NCI-H2227 treated with DMSO at 0.1 percent for 48 hours (cell line): ENCODE measurements at places on chromosomes 2 and 18.

DNA sequence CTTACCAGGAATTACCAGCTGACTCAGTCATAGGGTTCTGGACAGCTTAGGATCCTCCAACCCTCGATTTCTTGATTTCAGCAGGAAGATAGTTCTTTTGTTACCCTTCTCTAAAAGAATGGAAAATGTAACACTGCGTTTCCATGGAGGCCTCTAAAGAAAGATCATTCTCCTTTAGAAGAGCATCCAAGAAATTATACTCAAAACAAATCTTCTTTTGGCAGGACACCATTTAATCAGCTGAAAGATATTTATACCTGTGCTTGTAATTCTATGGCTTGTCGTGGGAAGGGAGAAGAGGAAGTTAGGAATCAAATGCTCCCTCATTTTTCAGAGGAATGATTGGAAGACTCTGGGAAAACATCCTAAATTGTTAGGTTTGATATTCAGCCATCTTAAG is 130.5 kb downstream of the RAB3GAP1 start:
- DNase-seq: no peak

DNA sequence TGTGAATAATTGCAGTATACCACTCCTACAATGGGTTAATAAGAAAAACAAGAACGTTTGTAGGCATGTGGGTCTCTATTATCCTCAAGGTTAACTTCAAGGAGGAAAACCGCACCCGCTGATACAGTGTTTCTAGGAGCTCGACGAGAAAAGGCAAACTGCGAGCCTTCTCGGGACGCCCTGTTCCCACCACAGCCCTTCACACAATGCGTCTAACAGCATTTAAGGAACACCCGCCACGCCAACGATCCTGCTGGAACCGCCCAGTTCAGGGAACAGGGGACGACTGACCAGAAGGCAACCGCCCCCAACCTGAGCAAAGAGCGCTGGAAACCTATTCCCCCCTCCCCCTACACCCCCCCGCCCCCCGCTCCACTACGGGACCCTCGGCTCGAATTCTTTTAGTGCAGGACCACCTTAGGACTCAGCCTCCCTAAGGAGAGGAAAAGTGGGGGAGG is 710 bp upstream of the TMSB10 start:
- peak; percentile 76 for DNase-seq

DNA sequence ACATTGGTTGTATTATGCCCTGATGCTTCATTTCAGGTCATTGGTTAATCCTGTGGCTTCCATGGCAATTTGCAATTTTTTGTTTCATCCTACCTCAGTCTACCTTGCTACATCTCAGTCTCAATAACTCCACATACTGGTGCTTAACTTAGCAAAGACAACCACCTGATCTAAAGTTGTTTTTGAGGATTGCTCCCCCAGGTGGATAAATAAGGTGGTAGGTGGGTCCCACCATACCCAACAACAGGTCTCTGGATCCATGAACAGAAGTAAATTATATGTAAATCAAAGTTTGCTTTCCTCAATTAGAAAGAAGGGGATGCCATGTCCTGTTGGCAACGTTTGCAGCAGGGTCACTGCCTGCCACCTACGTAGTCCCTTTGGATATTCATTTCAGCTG is 7.0 kb downstream of the XIRP2 start:
- no peak for DNase-seq

DNA sequence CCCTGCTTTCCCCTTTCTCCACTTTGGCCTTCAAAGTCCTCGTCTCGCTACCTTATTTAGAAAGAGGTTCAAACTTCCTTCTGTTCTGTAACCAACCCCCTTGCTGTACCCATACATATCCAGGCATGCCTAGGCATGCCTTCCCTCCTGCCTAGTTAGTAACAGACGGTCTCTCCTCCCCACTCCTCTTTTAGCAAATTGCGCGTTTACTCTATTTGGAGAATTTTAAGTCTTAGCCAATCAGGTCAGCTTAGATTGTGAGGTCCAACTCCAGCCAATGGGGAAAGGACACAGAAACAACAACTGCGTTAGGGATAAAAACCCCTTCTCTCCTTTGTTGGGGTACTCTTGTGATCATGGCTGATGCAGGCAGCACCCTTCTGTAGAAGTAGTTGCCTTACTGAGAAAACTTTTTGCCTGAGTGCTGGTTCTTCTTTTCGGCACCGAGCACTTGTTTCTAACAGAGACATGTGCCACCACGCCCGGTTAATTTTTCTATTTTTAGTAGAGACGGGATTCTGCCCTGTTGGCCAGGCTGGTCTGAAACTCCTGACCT is 85.9 kb upstream of the FOXI3 start:
- DNase-seq: no peak

- no peak for DNase-seq
These were observed 89.6 kb upstream of the MAP3K20 start for GRCh38 chr2:172986040-172986439.

DNA sequence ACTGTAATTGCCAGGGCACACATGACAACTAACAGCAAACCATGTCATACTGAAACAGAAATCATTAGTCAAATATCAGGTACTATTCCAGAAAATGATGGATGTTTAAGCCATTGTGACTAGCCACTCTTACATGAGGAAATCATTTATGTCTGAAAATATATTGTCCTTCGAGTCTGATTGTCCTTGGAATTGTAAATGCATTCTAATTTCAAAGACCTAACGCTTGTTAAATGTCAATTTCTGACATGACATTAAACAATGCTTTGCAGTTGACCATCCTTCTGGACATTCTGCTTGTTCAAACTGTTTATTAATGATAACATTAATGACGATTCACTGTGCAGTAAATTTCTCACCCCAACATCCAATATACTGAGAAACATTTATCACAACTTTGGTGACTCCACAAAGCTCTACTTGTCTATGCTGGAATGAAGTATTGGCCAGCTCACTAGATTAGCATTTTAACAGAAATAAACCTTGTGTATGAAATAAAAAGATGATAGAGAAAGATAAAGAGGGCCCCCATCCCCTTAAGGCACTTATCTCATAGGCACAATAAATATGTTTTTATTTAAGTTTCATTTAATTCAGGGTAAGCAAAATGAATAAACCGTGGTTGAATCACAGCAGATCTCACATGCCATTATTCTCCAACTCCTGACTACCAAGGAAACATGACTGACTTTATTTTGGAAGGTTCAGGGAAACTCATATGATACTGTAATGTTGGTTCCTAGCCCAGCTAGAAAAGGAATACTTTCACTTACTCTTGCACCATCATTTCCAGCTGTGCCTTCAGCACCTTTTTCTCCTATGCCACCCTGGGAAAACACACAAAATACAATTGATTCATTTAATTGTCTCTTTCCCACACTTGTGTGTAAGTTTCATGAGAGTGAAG is 82.3 kb downstream of the COL3A1 start:
- DNase-seq: no peak

DNA sequence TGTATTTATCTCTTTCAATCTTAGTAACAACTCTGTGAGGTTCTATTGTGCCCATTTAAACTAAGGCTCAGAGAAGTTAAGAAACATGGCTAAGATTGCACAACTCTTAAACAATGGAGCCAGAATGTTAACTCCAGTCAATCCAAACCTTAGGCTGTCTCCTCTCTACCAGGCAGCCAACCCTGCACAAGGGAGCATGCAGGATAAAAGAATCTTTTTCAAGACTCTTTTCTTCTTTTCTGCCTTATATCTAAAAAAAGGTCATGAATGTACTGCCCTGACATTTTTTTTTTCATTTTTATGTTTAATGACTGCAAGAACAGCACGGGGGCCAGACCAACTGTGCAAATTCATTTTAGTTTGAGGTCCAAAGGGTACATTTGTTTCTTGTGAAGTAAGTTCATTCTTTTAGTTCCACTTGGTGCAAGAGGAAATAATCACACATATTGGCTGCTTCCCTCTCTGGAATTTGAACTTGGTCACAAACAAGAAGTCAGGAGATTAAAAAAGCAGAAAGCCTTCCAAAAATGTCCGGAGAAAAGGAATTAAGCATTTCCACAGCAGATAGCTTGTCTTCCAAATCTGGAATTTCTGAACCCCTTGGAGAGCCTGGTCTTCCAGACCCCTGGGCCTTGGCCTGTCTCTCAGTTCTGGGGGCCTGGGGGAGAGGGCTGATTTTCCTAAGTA is 96.0 kb upstream of the RIOK3 start:
- no peak for DNase-seq

DNA sequence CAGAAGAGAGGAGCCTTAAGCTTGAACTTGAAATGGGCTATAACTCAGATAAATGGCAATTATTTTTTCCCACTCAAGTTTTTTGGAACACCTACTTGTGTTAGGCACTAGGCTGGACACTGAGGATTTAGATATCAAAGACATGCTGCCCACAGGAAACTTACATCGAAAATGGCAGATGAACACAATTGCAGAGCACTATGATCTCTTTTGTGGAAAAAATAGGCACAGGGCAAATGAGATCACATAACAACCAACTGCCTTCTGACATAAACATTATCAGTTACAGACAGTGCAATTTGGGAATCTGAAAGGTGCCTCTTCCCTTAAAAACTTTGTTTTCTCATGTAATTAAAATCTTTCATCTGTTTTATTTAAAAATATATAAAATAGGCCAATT is 3.8 kb upstream of the IRS1 start:
- DNase-seq: no peak

DNA sequence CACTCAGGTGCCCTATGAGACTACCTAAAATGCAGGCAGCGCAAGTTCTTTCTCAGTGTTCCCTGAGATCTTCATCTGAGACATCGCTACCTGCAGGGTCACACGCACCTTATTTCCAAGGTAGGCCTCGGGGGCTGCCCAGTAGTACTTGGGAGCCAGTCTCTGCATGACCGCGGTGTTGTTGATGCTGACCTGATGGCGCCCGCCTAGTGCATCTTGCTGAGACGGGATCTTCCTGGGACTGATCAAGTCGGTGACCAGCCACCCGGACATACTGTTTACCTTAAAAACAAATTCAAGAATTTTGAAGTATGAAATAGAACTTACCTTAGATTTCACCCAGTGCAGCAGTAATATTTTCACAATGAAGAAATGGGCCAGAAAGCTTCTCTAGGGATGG is 80.1 kb downstream of the LAMA1 start:
- no peak for DNase-seq

DNA sequence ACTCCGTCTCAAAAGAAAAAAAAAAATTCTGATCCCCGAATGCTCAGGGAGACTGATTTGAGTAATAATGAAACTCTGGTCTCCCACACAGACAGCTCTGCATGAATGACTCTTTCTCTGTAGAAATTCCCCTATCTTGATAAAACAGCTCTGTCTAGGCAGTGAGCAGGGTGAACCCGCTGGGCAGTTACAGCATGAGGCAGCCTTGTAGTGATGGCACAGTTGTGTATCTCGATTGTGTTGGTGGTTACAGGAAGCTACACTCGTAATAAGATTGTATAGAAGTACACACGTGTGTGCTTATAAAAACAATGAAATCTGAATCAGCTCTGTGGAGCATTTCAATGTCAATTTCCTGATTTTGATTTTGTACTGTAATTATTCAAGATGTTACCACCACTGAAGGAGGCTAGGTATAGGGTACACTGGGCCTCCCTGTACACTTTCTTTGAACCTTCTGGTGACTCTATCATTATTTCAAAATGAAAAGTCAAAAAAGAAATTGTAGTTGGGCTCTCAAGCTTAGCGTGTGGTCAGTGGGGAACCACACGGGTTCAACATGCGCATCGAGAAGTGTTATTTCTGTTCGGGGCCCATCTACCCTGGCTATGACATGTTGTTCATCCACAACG is 34.9 kb upstream of the ATP8B1 start:
- no peak for DNase-seq

DNA sequence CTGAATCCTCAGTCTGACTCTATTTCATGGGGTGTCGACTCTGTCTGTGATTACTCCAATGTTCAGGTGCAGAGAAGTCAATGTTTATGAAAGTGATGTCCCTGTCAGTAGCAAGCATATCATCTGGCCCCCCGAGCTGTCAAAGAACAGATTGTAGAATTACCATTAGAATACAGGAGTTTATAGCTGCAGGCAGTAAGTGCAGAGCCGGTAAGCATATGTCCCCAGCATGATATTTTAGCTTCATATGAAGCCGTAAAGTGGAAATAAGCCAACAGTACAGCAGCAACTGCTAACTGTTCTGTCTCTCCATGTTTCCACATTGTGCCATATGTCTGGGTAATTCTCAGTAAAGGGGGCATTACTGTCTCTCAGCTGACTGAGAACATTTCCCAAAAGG is 541.8 kb downstream of the SOX11 start:
- no peak for DNase-seq

GRCh38 chr2:206457188-206457634 is 13.9 kb downstream of the ADAM23 start:
- no peak for DNase-seq

DNA sequence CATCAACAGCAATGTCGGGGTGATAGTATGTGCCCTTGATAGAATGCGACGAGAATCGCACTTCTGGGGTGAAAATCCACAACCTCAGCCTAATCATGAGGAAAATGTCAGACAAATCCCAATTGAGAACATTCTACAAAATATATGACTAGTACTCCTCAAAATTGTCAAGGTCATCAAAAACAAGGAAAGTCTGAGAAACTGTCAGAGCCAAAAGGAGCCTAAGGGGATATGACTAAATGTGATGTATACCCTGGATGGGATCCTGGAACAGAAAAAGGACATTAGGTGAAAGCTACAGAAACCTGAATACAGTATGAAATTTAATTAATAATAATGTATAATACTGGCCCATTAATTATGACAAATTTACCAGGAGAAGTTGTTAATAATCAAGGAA is 7.6 kb upstream of the CACNB4 start:
- DNase-seq: no peak

DNA sequence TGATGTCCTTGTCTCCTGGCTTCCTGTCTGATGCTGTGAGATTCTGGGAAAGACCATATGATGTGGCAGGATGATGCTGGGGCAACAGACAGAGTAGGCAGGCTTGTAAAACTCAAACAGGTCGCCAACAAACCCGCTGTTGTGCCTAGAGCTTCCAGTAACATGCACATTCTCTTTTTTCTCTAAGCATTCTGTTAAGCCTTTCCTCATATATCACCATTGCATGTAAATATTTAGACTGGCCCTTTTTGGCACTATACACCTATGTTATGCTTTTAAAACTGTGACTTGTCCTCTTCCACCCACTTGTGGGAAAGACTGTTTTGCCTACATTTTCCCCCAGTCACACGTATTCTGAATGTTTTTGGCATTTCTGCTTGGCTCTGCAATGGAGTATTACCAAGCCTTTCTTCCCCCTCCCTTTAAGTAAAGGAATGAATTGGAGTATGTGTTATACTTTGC is 250.4 kb upstream of the TANK start:
- no peak for DNase-seq

DNA sequence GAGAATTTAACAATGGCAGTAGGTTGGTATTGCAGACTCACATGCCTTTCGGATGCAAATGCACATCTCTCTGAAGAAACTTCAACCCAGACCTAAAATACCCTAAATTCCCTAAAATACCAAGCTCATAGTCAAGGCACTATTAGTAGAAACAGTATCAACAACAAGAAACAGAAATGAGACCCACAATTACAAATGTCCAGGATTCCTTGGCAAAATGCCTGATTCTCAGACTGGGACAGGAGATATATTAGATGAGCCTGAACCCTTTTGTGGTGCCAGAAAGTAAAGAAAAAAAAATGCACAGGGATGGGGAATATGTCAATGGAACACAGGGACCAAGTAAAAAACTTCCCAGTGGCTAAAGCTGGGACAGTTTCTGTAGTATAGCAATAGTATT is 77.2 kb downstream of the NAT8 start:
- no peak for DNase-seq

- DNase-seq: peak; percentile 72
These were observed 710 bp downstream of the DUSP19 start for GRCh38 chr2:183079139-183079775.

GRCh38 chr2:124027182-124027581 is 2.1 kb downstream of the CNTNAP5 start:
- peak; percentile 66 for DNase-seq

- DNase-seq: no peak
These were observed 19.1 kb upstream of the ARHGAP25 start for GRCh38 chr2:68715353-68716041.
